ENCODE measurements at places on chromosomes 5 and 9. TPM values are rescaled to one million over a fixed set of nuclear protein-coding genes. Genes with fewer than 3 reads are reported as not detected.

DNA sequence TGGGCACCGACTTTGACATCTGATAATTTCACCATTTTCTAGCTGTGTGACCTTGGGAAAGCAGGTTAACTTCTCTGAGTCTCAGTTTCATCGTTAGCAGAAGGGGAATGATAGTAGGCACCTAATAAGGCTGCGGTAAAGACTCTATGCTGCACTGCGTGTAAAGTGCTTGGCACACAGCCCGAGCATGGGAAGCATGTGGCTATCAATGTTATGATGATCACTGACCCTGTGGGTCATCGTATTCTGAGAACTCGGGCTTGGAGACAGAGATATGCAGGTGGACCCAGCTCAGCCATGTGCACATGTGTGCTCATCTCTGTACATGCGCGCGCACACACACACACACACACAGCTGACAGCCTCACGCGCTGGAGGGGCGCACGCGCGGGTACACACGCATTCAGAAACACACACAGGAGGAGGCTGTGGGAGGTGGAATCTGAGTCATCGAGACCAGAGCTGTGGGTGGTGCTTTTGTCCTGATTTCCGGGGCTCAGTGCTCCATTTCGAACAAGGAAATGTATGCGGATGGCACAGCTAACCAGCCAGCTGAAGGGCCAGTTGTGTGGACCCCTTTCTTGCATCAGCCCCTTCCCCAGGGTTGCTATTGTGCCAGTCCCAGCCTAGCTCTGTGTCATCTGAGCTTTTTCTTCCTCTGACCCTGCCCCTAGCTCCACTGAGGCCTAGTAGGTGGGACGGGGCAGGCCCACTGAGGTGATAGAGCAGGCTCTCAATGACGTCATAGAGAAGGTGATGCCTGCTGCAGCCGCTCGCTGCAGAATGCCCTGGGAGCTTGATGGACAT lies 11.1 kb upstream of the ARAP3 start:
- no peaks in the 10 kb centered on the region for H3K36me3 ChIP-seq
- no peak overlapping the region for H3K27ac ChIP-seq
- no peaks in the 10 kb centered on the region for H3K27me3 ChIP-seq
- no peak for DNase-seq

DNA sequence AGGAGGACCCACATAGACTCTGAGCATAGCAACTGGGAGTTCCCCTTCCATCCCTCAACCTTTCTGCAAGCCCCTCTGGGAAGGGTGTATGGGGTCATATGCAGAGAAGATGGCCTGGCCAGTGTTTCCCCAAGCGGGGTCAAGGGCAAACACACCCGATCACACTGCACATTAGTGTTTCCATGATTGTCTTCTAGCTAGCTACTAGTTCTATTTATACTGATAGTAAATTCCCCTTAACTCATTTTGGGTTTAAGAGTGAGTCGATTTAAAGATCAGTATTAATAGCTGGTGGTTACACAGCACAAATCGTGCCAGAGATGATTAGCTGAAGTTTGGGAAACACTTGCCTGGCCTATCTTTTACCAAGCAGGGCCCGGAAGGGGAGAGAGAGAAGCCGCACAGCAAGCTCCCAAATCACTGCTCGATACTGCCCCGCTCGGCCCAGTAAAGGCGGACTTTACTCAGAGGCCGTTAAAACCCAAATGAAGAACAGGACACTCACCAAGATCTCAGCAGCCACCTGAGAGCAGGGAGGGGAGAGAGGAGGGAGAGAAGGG lies 29.4 kb upstream of the TNIP1 start:
- H3K36me3 ChIP-seq, result peaks cover 78% of the 10 kb centered on the region
- peaks cover 40% of the 10 kb centered on the region for H3K4me1 ChIP-seq
- no peak for DNase-seq

The ACOT12 gene
- not detected for total RNA-seq

DNA sequence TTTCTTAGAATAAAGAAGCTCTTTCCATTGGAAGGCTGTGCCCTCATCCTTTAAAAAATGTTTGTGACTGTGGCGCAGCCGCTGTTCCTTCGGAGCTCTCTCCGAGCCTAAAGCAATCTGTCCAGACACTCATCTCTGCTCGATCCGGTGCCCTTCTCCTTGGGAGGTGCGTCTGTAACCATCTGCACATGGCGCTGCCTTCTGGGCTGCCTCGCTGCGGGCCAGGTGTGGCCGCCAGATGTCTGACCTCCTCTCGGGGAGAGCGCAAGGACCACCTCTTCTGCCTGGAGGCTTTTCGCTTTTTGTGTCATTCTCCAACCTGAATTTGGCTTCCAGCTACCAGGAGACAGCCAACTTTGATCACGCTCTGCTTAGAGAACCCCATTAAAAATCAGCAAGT lies 153.4 kb upstream of the PTCH1 start:
- peak; percentile 60 for DNase-seq
- H3K4me3 ChIP-seq, result no peak overlapping the region
- H3K27ac ChIP-seq, result no peak overlapping the region
- H3K36me3 ChIP-seq, result no peaks in the 10 kb centered on the region

The TBC1D2 gene
- 5.0 TPM for total RNA-seq

GRCh38 chr5:169307646-169308045 lies 6.7 kb upstream of the SLIT3 start:
- peaks cover 3% of the 10 kb centered on the region for H3K27me3 ChIP-seq
- no peak for DNase-seq
- H3K4me1 ChIP-seq, result peaks cover 3% of the 10 kb centered on the region
- no peaks in the 10 kb centered on the region for H3K36me3 ChIP-seq
- no peak overlapping the region for H3K27ac ChIP-seq

The PCDHAC1 gene
- 3.9 TPM for total RNA-seq

DNA sequence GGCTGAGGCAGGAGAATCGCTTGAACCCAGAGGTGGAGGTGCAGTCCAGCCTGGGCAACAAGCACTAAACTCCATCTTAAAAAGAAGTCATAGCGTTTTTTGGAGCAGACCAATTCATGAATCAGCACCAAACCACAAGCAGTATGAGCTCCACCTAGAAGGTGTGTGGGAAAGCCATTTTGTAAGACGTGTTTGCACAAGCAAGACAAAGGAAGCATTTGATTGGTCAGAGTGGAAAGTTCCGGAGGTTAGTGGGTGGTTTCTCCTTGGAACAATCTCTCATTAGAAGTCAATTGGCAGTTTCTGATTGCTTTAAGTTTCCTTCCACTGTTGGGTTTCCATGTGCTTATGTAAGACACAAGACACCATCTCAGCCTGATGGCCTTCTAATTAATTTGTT lies 5.0 kb downstream of the SRD5A1 start:
- H3K4me3 ChIP-seq, result no peak overlapping the region
- H3K27me3 ChIP-seq, result no peaks in the 10 kb centered on the region
- H3K36me3 ChIP-seq, result no peaks in the 10 kb centered on the region
- no peak overlapping the region for H3K27ac ChIP-seq
- peaks cover 35% of the 10 kb centered on the region for H3K4me1 ChIP-seq

The PDE6A gene
- not detected for total RNA-seq

The HTR1A gene
- total RNA-seq, result not detected

GRCh38 chr9:76996700-76997099 lies 22.8 kb upstream of the FOXB2 start:
- no peak overlapping the region for H3K27ac ChIP-seq
- no peak for DNase-seq
- peaks cover 7% of the 10 kb centered on the region for H3K4me1 ChIP-seq
- no peaks in the 10 kb centered on the region for H3K36me3 ChIP-seq

- no peak for DNase-seq
- no peak overlapping the region for H3K4me3 ChIP-seq
- no peak overlapping the region for H3K27ac ChIP-seq
- no peaks in the 10 kb centered on the region for H3K4me1 ChIP-seq
- no peaks in the 10 kb centered on the region for H3K36me3 ChIP-seq
Measured at GRCh38 chr5:14110680-14111079, 32.5 kb upstream of the TRIO start.

DNA sequence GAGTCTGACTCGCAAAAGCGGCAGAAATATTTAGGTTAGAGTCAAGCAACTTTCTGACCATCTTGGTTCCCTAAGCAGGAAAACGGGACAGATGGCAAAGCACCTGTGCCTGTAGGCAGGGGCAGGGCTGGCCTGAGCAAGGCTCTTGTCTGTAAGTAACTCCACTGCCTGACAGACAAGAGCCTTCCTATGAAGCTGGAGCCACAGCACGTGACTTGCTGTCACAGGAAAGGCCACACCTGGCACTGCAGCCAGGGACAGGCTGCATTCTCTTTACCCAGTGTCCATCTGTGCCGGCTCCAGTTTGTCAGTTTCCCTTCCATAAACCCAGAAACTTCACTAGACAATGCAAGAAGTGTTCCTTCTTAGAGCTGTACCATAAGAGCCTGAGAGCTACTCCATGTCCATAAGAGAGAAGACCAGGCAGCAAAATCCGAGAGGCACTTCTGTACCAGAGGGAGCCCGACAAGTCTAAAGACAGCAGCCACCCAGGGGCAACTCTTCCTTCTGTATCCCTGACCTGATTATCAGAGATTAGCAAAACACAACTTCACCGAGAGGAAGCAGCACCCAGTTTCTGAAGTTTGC lies 78.1 kb downstream of the GPR21 start:
- DNase-seq, result peak; percentile 88
- H3K4me1 ChIP-seq, result peaks cover 17% of the 10 kb centered on the region
- H3K36me3 ChIP-seq, result peaks cover 43% of the 10 kb centered on the region

The TRPM3 gene
- total RNA-seq, result not detected

GRCh38 chr9:128781187-128782070 lies 5.6 kb upstream of the TBC1D13 start:
- no peak overlapping the region for H3K27ac ChIP-seq
- no peak overlapping the region for H3K4me3 ChIP-seq
- H3K36me3 ChIP-seq, result no peaks in the 10 kb centered on the region
- H3K27me3 ChIP-seq, result no peaks in the 10 kb centered on the region
- DNase-seq, result no peak

The BTNL8 gene
- total RNA-seq, result not detected

DNA sequence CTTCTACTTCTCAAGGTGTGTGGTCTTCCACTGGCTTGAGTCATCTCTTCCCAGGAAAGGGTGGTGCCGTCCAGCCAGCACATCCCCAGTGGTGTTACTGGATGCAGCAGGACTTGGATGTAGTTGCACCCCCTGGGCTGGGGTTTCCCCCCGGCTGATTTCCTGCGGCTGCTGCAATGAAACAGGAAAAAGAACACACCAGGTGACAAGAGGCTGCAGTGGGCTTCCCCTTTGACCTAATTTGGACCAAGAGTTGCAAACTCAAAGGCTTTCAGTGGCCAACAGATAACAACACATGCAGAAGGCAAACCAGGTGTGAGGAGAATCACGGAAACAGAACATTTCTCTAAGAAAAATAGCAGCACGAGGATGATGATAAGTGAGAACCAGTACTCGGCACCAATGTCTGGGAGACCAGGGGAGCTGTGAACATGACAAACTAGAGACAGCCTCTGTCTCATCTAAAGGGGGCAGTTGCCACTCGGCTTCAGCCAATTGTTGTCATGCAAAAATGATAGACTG lies 83.7 kb downstream of the PDE6A start:
- H3K4me3 ChIP-seq, result no peak overlapping the region
- H3K27ac ChIP-seq, result no peak overlapping the region
- no peaks in the 10 kb centered on the region for H3K36me3 ChIP-seq
- no peaks in the 10 kb centered on the region for H3K27me3 ChIP-seq
- DNase-seq, result no peak

The PHYKPL gene
- total RNA-seq, result 44.9 TPM

GRCh38 chr5:16595881-16596580 lies 20.8 kb downstream of the RETREG1 start:
- H3K4me3 ChIP-seq, result no peak overlapping the region
- H3K4me1 ChIP-seq, result peaks cover 17% of the 10 kb centered on the region
- no peaks in the 10 kb centered on the region for H3K36me3 ChIP-seq

The ADGRD2 gene
- total RNA-seq, result not detected
